NCI-H2171 (cell line): ENCODE measurements at places on chromosomes 4 and X.

DNA sequence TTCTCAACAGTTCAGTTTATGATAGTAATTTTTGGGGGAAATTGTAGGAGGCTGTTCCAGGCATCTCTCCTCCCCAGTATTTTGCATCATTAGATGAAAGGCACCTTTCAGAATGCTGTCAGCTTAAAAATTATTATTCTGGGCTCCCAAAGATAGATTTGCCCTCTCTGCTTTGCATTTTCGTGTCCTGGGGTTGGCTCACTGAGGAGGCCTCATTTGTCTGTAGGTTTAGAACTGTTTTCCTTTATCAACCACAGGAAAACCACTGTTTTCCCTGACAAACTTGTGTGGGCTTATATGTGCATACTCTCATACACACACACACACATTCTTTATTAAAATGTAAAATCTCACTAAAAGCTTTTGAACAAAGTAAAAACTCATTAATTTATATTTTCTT is 197.2 kb upstream of the VCX3A start:
- no peak for DNase-seq

DNA sequence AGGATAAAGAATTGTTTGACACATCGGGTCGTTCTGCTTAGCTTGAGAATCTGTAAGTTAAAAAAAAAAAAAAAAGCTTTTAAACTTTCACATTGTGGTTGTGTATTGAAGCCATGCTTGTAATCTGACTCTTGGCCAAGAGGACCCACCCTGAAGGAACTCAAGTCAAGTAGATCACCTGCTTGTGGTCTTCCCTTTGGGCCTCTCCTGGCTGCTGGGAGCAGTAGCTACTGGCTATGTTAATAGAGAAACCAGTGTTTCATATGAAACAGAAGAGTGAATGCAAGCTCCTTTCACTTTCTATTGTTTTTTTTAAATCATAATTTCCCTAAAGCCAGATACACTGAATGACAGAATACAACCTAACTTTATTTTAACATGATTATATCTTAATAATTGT is 402.4 kb upstream of the NDST4 start:
- no peak for DNase-seq

DNA sequence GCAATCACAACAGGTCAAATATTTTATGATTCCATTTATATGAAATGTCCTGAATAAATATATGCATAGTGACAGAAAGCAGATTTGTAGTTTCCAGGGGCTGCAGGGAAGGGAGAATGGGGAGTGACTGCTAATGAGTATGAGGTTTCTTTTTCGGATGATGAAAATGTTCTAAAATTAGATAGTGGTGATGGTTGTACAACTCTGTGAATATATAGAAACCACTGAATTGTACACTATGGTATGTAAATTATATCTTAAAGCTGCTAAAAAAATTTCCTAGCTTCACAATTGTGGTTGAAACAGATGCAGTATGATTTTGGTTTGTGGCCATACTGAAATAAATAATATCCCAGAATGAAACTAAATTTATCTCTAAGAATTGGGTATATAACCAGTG is 12.9 kb upstream of the IL2 start:
- DNase-seq: no peak

GRCh38 chr4:166459621-166460020 is 586.6 kb downstream of the TLL1 start:
- no peak for DNase-seq

DNA sequence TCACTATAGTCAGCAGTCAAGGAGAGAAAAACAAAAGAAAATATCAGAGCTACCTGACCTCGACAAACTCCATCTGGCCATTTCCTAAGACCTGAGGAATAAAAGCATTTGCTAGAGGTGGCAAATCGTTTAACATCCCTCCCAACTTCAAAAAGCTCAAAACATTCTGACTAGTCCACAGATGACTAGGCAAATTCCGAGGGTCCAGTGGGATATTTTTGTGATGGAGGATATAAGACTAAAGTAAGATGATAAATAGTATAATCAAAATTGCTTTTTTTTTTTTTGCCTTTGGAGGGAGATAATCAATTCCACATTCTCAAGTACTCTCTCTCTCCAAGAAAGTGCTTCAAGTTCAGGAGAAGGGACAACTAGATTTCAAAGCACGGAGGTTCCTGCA is 119.1 kb upstream of the ETNPPL start:
- no peak for DNase-seq

GRCh38 chr4:94575652-94576051 is 123.9 kb downstream of the PDLIM5 start:
- no peak for DNase-seq

- DNase-seq: peak; percentile 38
Measured at GRCh38 chrX:56726605-56727004, 2.4 kb upstream of the NBDY start.

DNA sequence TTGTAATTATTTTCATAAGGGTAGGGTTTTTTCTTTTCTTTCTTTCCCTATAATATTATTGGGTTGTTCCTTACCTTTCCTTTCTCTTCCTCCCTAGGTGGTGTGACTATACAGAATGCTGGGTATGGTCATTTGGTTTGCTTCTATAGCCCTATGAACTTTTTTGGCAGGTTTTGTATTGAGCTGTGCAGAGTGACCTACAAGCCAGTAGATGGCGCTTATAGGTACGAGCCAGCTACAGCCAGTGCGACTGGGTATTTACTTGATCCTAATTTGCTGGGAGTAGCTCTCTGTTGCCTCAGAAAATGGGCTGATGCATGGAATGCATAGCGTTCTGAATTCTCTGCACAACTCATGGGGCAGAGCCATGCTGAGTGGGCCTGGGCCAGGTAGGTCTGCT is 423.3 kb downstream of the MAGEE1 start:
- no peak for DNase-seq

DNA sequence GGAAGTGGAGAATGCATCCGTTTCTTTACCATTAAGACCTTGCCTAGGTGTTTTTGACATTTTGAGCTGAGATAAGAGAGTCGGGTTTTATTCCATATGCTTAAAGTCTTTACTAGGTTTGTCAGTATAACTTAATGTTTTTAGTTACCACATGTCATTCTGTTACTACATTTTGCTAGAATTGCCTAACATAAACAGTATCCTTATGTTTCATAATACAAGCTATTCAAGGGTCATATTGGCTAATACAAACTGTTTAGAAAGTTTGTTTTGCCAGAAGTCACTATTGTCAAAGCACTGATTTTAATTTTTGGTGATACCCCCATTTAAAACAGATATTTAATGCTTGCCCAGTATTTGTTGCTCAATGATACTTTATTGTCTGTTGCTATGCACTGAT is 427.7 kb upstream of the MAGEB2 start:
- no peak for DNase-seq

- DNase-seq: no peak
Measured at GRCh38 chr4:10897076-10897475, 212.5 kb upstream of the CLNK start.

- DNase-seq: no peak
Measured at GRCh38 chr4:46390355-46391058, 579 bp upstream of the GABRA2 start.

DNA sequence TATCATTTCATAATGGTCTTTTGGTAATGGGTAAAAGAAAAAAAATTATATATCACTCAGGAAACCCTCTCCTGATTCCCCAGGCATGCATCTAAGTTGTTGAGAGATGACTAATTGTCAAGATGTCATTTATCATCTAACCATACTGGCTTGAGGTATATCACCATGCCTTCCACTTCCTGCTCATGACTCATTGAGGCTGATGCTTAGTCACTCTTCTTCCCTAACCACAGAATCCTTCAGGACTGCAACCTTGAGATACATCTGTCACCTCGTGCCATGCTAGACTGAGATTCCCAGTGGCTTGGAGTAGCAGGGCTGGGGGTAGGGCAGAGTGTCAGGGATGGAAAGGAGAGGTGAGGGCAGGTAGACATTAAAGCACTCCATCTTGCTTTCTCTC is 782.5 kb upstream of the INTU start:
- peak; percentile 0 for DNase-seq

- no peak for DNase-seq
Measured at GRCh38 chr4:179977378-179977777, 2265.8 kb upstream of the TENM3 start.

GRCh38 chr4:64271601-64272081 is 137.6 kb downstream of the TECRL start:
- DNase-seq: no peak

GRCh38 chr4:113106108-113106507 is 56.7 kb downstream of the ANK2 start:
- peak; percentile 2 for DNase-seq

DNA sequence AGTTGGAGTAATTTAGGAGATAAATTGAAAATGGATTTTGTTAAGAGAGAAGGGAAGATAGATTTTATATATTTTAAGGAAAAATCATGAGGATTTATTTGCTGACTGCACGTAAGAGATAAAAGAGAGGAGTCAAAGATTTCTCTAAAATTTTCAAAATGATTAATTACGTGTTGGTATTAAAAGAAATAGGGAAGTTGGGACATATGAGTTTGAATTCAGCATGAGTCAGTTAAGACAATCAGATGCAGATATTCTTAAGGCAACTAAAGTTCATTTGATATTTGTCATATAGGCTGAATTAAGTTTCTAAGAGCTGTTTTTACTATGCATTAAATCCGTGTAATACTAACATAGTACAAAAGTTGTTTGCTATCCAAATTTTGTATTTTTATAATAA is 46.9 kb downstream of the TET2 start:
- no peak for DNase-seq

GRCh38 chrX:13219991-13220764 is 99.7 kb downstream of the ATXN3L start:
- no peak for DNase-seq

DNA sequence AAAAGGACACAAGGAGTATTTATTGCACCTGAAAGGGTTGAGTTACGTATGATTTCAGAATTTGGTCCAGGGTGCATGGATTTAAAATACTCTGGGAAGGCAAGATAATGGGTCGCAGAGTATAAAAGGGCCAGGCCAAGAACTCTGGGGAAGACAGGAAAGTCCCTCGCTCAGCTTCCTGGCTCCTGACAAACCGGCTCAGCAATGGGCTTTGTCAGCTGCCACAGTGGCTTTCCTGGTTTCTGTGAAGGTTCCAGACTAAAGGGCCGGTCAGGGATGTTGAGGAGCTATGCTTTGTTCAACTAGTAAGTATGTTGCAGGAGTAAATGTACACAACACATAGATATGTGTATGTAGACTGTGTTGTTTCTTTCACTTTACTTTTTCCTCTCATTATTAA is 154.4 kb upstream of the ETNPPL start:
- DNase-seq: no peak

GRCh38 chr4:14771504-14772175 is 230.6 kb upstream of the CPEB2 start:
- DNase-seq: no peak

- DNase-seq: no peak
Measured at GRCh38 chr4:100848841-100849240, 331.0 kb upstream of the EMCN start.

- no peak for DNase-seq
Measured at GRCh38 chrX:119374736-119375135, 24.4 kb upstream of the SLC25A43 start.

GRCh38 chr4:14168919-14169318 is 541.4 kb upstream of the BOD1L1 start:
- DNase-seq: no peak

GRCh38 chr4:112416464-112416863 is 99.5 kb downstream of the NEUROG2 start:
- no peak for DNase-seq

- DNase-seq: no peak
Measured at GRCh38 chr4:140070366-140070765, 83.6 kb downstream of the MAML3 start.

DNA sequence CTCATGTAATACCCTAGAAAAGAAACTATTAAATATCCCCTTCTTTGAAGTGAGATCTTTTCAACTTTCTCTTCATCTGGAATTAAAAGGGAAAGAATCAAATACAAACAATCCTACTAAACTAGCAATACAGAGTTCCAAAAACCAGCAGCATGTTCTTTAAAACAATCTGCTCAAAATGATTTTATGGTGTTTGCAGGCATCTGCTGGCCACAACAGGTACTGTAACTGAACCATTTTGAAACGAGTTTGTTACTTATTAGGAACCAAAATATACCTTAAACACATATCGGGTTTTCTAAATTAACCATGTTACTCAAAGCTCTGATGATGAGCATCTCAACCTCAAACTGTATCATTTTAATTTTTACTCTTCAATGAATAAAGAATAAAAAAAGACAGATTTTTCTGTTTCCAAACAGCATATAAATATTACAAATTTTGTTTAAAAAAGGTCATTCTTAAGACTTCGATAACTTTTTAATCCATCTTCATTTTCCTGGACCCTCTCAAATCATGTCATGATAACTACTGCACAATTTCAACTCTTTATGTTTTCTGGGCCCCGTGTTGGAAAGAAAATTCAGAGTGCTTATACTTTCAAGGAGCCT is 56.5 kb downstream of the ARAP2 start:
- no peak for DNase-seq

DNA sequence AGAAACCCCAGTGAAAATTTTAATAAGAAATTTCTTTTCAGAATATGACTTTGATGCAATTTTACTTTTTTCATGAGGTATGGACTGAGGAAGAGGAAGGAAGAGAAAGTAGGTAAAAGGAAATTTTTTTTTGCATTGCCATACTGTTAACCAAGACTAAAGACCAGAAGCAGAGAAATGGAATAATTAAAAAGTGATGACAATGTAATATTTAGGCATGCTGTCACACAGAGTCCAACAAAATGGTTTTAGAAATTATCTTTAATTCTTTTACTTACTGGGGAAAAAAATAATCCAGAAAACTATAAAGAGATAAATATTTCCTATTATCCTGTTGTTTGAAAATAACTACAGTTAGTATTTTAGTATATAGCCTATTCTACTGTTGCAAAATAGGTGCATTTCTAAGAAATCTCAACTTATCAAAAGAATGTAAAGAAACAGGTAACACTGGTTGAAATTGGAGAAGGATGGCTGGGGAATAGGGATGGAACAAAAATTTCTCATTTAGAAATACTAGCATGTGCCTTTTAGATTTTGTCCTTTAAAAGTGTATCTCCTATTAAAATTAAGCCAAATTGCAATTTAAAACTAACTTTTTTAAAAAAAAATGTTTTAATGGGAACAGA is 92.6 kb downstream of the ANXA3 start:
- no peak for DNase-seq

DNA sequence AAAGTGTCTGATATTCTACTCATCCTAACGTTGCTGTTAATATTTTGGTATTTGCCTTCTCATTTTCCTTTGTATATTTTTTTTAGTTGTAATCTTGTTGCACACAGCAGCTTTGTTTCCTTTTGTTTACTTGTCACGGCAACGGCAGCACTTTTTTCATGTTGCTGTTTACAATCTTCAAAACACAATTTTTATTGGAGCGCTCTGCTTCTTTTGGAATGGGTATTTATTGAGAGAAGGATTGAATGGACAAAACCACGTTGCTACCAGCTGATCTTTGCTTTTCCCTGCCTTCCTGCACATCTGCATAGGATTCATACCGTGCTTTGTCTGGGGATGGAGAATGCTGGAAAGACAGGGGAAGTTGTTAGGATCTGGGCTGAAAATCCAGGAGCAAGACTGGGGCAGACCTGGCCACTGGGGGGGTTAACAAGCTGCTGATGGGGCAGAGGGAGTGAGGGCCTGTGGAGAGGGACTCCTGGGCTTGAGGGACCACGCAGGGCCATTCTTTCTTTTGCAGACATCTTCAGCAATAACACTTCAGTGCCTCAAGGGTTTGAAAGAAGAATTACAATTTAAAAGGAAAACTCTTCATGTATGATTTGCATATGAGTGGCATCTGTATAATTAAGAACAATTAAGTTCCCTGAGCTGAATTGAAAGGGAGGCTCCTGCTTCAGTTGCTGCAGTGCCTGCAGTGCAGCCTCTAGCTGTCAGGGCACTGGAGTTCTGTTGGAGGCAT is 69.8 kb downstream of the TMEM131L start:
- no peak for DNase-seq
